ENCODE measurements at places on chromosomes 3 and 15. TPM values are rescaled to one million over a fixed set of nuclear protein-coding genes. Genes with fewer than 3 reads are reported as not detected.
A peak's percentile ranks its signal among the peaks of the same experiment; 100 is the strongest.

GRCh38 chr15:74134387-74135027 lies 4.1 kb downstream of the ISLR2 start:
- H3K27ac ChIP-seq, result no peak overlapping the region
- DNase-seq, result no peak
- H3K27me3 ChIP-seq, result peaks cover 4% of the 10 kb centered on the region
- H3K4me3 ChIP-seq, result no peak overlapping the region
- H3K36me3 ChIP-seq, result no peaks in the 10 kb centered on the region
- H3K4me1 ChIP-seq, result peaks cover 9% of the 10 kb centered on the region

- H3K36me3 ChIP-seq, result no peaks in the 10 kb centered on the region
- peaks cover 6% of the 10 kb centered on the region for H3K4me1 ChIP-seq
- H3K27ac ChIP-seq, result no peak overlapping the region
- no peaks in the 10 kb centered on the region for H3K27me3 ChIP-seq
- no peak for DNase-seq
- no peak overlapping the region for H3K4me3 ChIP-seq
Measured at GRCh38 chr15:41982133-41982930, 10.0 kb upstream of the EHD4 start.

GRCh38 chr15:64856429-64857145 lies 14.9 kb downstream of the PLEKHO2 start:
- H3K27me3 ChIP-seq, result no peaks in the 10 kb centered on the region
- no peaks in the 10 kb centered on the region for H3K36me3 ChIP-seq
- peaks cover 30% of the 10 kb centered on the region for H3K4me1 ChIP-seq
- DNase-seq, result peak; percentile 49
- H3K4me3 ChIP-seq, result no peak overlapping the region

- H3K36me3 ChIP-seq, result no peaks in the 10 kb centered on the region
- H3K27ac ChIP-seq, result no peak overlapping the region
- no peak overlapping the region for H3K4me3 ChIP-seq
- H3K4me1 ChIP-seq, result peaks cover 11% of the 10 kb centered on the region
Measured at GRCh38 chr15:96362011-96362754, 31.7 kb downstream of the NR2F2 start.

The ANKUB1 gene
- not detected for total RNA-seq

The SEMA3G gene
- total RNA-seq, result 3.6 TPM
